ENCODE measurements at places on chromosomes 7 and 10. TPM values are rescaled to one million over a fixed set of nuclear protein-coding genes. Genes with fewer than 3 reads are reported as not detected.

DNA sequence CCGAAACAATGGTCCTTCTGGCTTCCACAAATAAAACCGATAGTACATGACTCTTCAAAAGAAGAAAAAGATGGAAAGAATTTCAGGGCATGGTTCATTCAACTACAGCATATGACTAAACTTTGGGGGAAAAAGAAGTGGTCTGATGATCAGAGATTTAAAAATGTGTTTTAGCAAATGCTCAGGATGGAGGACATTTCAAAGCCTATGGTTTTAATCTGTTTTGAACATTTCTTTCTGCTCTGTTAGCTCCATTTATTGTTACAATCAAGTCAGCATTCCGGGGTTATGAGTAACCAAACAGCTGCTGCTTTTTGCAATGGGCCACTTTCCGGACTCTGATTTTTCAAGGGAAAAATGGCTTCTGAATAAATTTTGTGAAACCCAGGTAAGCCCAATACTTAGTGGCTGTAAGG lies 142.4 kb downstream of the CUBN start:
- H3K4me3 ChIP-seq: no peak overlapping the region
- H3K27me3 ChIP-seq: no peaks in the 10 kb centered on the region
- H3K4me1 ChIP-seq: peaks cover 4% of the 10 kb centered on the region
- no peak for DNase-seq

GRCh38 chr7:48085942-48086341 lies 3.1 kb upstream of the UPP1 start:
- H3K36me3 ChIP-seq: peaks cover 2% of the 10 kb centered on the region
- no peaks in the 10 kb centered on the region for H3K27me3 ChIP-seq
- peaks cover 50% of the 10 kb centered on the region for H3K4me1 ChIP-seq
- DNase-seq: no peak
- peak overlapping the region; percentile 91 for H3K27ac ChIP-seq
- H3K4me3 ChIP-seq: no peak overlapping the region

DNA sequence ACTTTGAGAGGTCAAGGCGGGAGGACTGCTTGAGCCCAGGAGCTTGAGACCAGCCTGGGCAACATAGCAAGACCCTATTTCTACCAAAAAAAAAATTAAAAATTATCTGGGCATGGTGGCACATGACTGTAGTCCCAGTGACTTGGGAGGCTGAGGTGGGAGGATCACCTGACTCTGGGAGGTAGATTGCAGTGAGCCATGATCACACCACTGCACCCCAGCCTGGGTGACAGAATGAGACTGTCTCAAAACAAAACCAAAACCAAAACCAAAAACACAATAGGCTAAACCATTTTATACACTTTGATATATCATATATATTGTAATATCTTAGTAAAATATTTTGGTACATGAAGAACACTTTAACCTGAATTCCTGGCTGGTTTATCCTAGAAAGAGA lies 101.6 kb downstream of the RAPGEF5 start:
- peaks cover 23% of the 10 kb centered on the region for H3K27me3 ChIP-seq
- no peak for DNase-seq
- H3K27ac ChIP-seq: no peak overlapping the region
- H3K36me3 ChIP-seq: no peaks in the 10 kb centered on the region
- H3K4me3 ChIP-seq: no peak overlapping the region
- H3K4me1 ChIP-seq: peaks cover 2% of the 10 kb centered on the region

- H3K27ac ChIP-seq: no peak overlapping the region
- H3K27me3 ChIP-seq: no peaks in the 10 kb centered on the region
- DNase-seq: no peak
These were observed 67.8 kb downstream of the SRPK2 start for GRCh38 chr7:105320896-105321295.

DNA sequence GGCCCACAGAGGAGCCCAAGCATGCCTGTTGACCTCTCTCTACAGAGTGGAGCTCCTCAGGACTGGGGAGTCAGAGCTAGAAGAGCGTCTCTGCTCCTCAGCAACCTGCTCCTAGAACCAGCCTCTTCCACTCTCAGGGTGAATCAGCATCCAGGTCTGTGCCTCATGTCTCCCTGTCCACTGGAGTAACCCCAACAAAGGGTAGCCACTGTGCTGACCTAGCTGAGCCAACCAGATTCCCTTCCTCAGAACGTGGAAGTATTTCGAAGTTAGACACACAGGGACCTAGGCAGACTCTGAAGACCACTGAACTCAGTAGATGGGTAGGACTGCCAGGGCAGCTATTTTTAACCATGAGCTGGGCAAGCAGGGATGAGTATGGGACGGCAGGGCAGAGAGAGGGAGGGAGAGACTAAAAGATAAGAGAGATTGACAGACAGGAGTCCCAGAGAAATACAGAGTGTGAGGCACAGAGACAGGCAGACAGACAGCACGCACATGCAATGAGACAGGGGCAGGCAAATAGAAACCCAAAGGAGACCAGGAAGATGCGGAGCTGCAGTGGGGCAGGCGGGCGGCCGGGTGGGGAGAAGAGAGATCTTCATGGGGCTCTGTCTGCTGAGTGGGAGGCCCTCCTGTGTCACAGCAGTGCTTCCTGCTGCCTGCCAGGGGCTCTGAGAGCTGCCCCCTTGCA lies 56.7 kb downstream of the OSBPL3 start:
- DNase-seq: no peak
- peak overlapping the region; percentile 59 for H3K4me3 ChIP-seq
- no peaks in the 10 kb centered on the region for H3K36me3 ChIP-seq
- H3K4me1 ChIP-seq: peaks cover 64% of the 10 kb centered on the region

- H3K27me3 ChIP-seq: no peaks in the 10 kb centered on the region
- H3K36me3 ChIP-seq: no peaks in the 10 kb centered on the region
- no peak overlapping the region for H3K4me3 ChIP-seq
- H3K27ac ChIP-seq: no peak overlapping the region
These were observed 138.1 kb downstream of the WDR11 start for GRCh38 chr10:120989279-120989678.

- no peaks in the 10 kb centered on the region for H3K36me3 ChIP-seq
- no peak for DNase-seq
- H3K4me3 ChIP-seq: no peak overlapping the region
- H3K27me3 ChIP-seq: peaks cover 4% of the 10 kb centered on the region
These were observed 43.4 kb upstream of the ITGB8 start for GRCh38 chr7:20287317-20287716.

DNA sequence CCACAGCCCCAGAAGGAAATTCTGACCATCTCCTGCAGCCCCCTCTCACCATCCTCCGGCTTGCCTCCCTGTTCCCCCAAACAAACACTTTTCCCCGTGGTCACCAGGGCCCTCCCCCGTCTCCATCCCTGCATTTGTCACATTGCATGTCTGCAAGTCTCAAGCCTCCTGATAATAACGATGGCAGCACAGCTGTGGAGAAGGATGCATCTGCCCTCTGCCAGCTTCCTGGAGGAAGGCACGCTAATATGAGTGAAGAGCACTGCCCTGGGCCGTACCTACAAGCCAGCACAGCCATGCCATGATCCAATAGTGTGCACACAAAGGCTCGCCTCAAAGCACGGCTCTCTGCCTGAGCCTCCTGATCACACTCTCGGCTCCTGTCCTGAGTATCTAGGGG lies 98.5 kb downstream of the SLIT1 start:
- H3K27me3 ChIP-seq: peaks cover 77% of the 10 kb centered on the region
- no peak overlapping the region for H3K27ac ChIP-seq
- no peak overlapping the region for H3K4me3 ChIP-seq
- DNase-seq: no peak

DNA sequence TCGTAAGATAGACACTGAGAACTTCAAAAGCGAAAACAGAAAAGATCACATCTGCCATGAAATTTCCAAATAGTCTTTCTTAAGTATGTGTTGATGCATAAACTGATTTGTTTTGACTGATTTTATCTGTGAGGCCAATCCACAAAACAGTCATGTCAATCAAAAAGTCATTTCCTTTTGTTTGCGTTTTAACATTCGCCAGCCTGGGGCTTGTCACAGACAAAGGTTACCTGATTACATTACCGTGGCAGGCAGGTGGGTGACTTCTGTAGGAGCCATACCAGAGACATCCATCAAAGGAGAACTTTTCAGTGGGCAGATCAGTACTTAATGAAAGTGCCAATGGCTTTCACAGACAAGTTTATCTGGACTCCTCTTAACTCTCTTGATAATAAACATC lies 45.5 kb upstream of the BET1 start:
- H3K4me1 ChIP-seq: peaks cover 2% of the 10 kb centered on the region
- H3K27me3 ChIP-seq: peaks cover 49% of the 10 kb centered on the region
- no peak overlapping the region for H3K27ac ChIP-seq
- H3K4me3 ChIP-seq: no peak overlapping the region
- no peak for DNase-seq

GRCh38 chr7:105133986-105134655 lies 120.1 kb downstream of the KMT2E start:
- H3K27me3 ChIP-seq: no peaks in the 10 kb centered on the region
- peaks cover 37% of the 10 kb centered on the region for H3K4me1 ChIP-seq
- DNase-seq: no peak
- H3K4me3 ChIP-seq: no peak overlapping the region

GRCh38 chr7:23607130-23607529 lies 9.9 kb downstream of the CCDC126 start:
- H3K27ac ChIP-seq: no peak overlapping the region
- no peak for DNase-seq
- peaks cover 12% of the 10 kb centered on the region for H3K4me1 ChIP-seq
- H3K27me3 ChIP-seq: no peaks in the 10 kb centered on the region

- H3K27me3 ChIP-seq: no peaks in the 10 kb centered on the region
- peak overlapping the region; percentile 64 for H3K4me3 ChIP-seq
- peak overlapping the region; percentile 39 for H3K27ac ChIP-seq
- no peak for DNase-seq
These were observed 19.6 kb downstream of the NUDT1 start for GRCh38 chr7:2261611-2262010.

DNA sequence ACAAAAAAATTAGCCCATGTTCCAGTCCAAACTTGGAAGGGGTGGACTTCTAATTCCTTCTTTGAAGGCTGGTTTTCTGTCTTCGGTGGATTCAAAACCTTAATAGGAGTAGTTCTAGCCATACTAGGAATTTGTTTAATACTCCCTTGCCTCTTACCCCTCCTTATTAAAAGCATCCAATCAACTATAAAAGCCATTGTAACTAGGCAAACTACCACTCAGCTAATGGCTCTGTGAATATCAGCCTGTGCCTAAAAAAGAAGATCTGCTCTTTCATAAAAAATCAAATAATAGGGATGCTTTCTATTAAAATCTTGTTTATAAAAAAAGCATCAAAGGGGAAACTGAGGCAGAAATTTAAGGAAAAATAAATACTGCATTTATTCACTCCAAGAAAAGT lies 4.1 kb upstream of the ADCK2 start:
- H3K27me3 ChIP-seq: no peaks in the 10 kb centered on the region
- no peaks in the 10 kb centered on the region for H3K4me1 ChIP-seq
- DNase-seq: no peak
- H3K27ac ChIP-seq: no peak overlapping the region
- H3K36me3 ChIP-seq: no peaks in the 10 kb centered on the region
- H3K4me3 ChIP-seq: no peak overlapping the region

- H3K4me3 ChIP-seq: no peak overlapping the region
- no peak overlapping the region for H3K27ac ChIP-seq
- no peaks in the 10 kb centered on the region for H3K27me3 ChIP-seq
These were observed 129.3 kb downstream of the CHRM2 start for GRCh38 chr7:136997735-136998134.

DNA sequence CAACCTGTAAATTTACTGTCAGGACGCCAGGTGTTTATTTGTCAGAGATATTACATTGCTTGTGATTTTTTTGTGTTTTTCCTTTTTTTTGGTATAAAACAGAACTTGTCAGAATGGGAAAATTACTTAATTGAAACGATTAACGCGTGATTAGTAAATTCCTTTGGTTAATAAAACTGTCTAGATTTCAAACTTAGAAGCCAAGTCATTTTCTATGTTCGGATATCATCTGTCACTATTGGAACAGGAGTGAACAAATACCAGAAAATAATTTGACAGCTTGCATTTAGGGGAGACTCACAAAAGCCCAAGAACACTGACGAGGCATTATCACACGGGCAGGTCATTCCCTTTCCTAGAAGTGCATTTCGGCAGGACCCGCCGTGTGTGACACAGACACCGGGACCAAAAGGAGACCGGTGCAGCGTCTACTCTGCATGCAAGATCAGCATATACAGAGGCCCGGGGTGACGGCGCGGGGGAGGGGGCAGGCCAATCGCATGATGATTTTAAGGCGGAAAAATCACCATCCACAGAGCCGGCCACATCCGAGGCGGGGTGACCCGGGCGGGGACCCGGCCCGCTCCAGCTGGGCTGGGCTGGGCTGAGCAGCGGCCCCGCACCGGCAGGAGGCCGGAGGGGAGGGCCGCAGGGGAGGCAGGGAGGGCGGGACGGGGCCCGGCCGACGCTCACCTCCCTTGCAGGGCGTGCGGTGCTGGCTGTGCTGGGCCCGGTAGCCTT lies 841 bp downstream of the GLUD1 start:
- peak overlapping the region; percentile 95 for H3K4me3 ChIP-seq
- peak overlapping the region; percentile 96 for H3K27ac ChIP-seq
- no peaks in the 10 kb centered on the region for H3K27me3 ChIP-seq
- peak; percentile 50 for DNase-seq

GRCh38 chr10:30384701-30385201 lies 35.7 kb upstream of the MTPAP start:
- no peaks in the 10 kb centered on the region for H3K36me3 ChIP-seq
- peaks cover 45% of the 10 kb centered on the region for H3K27me3 ChIP-seq
- H3K4me3 ChIP-seq: no peak overlapping the region

GRCh38 chr10:111830359-111830758 lies 353.2 kb downstream of the GPAM start:
- H3K36me3 ChIP-seq: no peaks in the 10 kb centered on the region
- DNase-seq: no peak
- H3K4me3 ChIP-seq: no peak overlapping the region
- no peaks in the 10 kb centered on the region for H3K4me1 ChIP-seq
- no peak overlapping the region for H3K27ac ChIP-seq
- peaks cover 18% of the 10 kb centered on the region for H3K27me3 ChIP-seq

GRCh38 chr10:123154711-123155505 lies 706 bp downstream of the BUB3 start:
- peaks cover 45% of the 10 kb centered on the region for H3K4me1 ChIP-seq
- peak overlapping the region; percentile 98 for H3K27ac ChIP-seq
- peaks cover 14% of the 10 kb centered on the region for H3K36me3 ChIP-seq
- H3K4me3 ChIP-seq: peak overlapping the region; percentile 100

DNA sequence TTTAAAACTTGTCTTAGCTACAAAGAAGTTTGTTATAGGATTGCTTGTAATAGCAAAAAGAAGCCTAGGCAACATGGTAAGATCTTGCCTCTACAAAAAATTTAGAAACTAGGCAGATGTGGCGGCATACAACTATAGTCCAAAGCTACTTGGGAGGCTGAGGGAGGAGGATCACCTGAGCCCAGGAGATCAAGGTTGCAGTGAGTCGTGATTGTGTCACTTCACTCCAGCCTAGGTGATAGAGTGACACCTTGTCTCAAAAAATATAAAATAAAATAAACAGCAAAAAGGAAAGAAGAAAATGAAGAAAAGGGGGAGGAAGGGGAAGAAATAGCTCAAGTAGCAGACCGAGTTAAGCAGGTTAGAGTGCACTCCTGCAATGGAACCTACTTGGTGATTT lies 47.0 kb upstream of the MPP7 start:
- no peak overlapping the region for H3K27ac ChIP-seq
- no peak overlapping the region for H3K4me3 ChIP-seq
- no peak for DNase-seq
- H3K27me3 ChIP-seq: no peaks in the 10 kb centered on the region
- H3K4me1 ChIP-seq: no peaks in the 10 kb centered on the region

Gene EBLN1
- not detected for total RNA-seq

Gene ADAM22
- total RNA-seq: 3.0 TPM

Gene ABCC2
- 3.0 TPM for total RNA-seq

Gene TMEM213
- total RNA-seq: not detected

Gene SFTPA1
- total RNA-seq: not detected

Gene SH2B2
- 2.0 TPM for total RNA-seq

Gene AP5Z1
- total RNA-seq: 112 TPM

Gene PAPOLB
- total RNA-seq: not detected

Gene HOXA9
- not detected for total RNA-seq

Gene GRID1
- not detected for total RNA-seq

Gene MMD2
- not detected for total RNA-seq

All from T-helper 17 cell (primary cell).